ELF-1 (cell line): ENCODE measurements at places on chromosomes 7 and 10.

- no peak for DNase-seq
Observed at GRCh38 chr10:11208243-11208642, 190.6 kb downstream of the CELF2 start.

- DNase-seq = no peak
Observed at GRCh38 chr7:13952921-13953320, 36.5 kb downstream of the ETV1 start.

DNA sequence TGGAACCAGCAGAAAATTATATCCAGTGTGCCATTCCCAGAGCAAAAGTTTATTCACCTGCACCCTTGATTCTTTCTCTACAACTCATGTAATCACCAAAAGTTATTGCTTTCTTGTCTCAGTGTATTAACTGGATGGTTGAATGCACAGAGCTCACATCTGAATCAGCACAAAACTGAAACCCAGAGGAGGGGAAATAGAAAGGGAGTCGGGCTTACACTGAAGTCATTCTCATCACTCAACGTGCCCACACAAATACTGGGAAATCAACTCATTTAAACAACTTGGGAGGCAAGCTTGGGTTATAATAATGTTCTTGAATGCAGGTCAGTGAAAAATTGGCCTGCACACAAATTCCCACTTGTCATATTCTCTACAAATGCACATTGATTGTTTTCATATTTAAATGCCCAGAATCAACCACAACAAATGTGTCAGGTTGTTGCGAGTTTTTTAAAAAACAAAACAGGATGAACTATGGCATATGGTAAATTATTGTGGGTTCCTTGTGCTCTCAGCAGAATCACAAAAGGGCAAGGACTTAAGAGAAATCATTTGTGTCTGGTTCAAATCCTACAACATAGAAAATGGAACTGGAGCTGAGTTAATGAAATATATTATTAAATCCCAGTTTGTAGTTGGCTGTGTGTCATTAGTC is 125.9 kb upstream of the NOBOX start:
- DNase-seq = no peak

GRCh38 chr7:37249240-37249639 is 199.4 kb downstream of the ELMO1 start:
- no peak for DNase-seq

DNA sequence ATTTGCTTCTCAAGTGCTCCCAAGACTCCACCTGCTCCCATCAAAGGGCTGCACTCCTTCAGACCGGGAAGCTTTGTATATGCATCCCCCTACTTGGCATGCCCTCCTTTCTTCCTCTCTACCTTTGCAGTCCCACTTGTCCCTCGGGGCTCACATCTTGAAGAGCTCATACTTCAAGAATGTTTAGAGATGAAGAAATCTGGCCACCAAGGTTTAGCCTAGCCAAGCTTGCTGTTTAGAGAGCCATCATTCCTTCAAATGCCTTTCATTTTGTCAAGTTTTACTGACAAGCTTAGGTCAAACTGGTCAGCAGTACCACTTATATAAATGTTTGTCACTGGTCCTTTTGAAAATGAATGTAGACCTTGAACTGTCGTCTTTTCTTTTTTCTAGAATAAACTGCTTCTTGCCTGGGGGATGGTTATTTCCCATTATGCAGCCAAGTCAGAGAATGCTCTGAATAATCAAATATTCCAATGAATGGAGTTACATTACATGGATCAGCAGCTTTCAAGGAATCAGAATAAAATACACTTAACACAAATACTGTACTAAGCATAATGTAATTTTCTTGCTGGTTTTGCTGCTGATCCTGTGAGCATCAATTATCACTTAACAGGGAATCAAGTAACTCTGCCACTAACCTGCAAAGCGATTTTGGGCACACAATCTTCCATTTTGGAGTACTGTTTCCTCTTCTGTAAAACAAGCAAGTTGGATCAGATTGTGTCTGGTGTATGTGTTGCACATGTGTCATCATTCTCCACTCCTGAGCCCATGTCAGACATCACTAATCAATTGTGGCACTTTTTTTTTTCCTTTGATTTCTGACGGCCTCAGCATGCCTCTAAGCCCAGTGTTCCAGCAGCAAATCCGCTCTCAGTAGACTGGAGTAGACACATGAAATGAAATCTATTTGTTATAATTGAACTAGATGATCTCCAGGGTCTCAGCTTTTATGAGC is 357.9 kb downstream of the PTEN start:
- DNase-seq = no peak

DNA sequence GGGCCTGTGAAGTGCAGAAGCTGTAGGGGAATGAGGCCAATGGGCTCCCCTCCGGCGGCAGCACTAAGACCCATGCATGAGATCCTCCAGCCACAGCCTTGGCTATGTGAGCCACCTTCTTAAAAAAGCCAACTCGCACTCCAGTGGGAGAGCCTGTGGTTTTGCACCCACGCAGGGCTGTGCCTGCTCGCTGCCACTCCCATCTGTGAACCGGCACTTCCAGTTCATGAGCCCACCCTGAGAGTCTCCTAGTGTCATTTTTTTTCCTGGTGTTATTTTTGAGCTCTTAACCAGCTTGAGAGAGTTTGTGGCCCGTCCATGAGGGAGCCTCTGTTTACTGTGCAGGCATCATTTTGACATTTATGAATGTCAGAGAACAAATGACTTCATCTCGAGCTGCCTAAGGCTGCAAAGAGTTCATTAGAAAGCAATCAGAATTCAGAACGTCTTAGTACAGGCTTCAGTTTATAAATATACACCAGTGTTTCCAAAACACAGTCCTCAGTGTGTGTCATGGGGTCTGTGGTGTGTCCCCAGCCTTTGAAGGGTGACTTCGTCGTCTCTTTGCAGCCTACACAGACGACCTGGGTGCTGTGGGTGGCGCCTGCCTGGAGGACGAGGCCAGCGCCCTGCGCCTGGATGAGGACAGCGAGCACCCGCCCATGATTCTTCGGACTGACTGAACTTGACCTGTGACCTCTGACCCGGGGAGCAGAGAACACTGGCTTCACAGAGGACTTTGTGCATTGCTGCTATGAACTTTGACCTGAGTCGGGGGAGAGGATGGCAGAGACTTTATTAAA is 40.4 kb downstream of the WIPI2 start:
- DNase-seq = no peak

DNA sequence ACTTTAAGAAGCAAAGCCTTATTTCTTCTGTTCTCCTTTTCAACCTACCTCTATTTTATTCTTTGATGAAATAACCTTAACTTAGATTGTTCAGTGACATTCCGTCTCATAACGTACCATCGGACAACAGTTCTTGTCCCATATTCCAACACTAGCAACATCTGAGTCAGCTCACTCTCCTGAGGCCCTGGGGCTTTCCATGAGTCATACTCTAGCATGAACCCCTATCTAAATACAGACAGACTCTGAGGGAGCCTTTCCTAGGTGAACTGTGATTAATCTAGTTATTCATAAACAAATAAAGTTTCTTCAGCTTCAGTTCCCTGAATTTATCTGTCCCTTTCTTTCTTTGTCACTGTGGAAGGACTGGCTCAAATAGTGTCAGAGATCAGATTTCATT is 168.7 kb upstream of the LYZL1 start:
- no peak for DNase-seq

GRCh38 chr7:50591480-50592438 is 26.6 kb upstream of the DDC start:
- DNase-seq = peak; percentile 22

DNA sequence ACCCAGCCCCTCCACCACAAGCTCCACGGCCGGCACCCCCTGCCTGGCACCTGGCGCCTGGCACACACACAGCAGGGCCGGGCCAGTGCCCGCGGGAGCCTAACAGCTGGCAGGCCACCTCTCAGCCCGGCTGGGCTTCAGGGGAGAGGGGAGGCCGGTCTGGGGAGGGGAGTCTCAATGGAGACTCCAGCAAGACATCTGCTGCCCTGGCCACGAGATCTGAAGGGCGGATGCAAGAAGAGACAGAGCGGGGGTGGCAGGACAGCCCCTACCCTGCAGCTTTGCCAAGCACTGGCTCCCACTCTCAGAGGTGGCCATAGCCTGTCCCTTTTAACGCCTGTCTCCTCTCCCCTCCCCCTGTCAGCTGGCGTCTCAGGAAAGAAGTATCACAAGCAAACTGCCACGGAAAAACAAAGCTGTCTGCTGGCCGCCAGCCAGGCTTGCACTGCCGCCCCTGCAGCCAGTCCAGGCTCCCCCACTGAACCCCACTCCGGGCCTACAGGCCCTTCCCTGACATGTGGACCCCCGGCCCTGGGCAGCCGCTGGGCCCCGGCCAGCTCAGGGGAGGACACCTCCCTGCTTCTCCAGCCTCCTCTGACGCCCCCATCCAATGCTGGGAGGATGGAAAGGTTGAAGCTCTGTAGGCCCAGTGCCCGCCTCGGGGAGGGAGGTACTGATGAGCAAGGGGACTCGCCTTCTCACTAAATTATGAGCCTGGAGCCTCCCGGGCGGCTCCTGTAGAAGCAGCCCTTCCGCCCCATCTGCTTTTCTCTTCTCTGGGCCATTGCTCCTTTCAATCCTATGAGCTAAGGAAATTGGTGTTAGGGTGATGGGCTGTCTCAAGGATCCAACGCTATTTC is 178.4 kb downstream of the ARHGAP12 start:
- no peak for DNase-seq

DNA sequence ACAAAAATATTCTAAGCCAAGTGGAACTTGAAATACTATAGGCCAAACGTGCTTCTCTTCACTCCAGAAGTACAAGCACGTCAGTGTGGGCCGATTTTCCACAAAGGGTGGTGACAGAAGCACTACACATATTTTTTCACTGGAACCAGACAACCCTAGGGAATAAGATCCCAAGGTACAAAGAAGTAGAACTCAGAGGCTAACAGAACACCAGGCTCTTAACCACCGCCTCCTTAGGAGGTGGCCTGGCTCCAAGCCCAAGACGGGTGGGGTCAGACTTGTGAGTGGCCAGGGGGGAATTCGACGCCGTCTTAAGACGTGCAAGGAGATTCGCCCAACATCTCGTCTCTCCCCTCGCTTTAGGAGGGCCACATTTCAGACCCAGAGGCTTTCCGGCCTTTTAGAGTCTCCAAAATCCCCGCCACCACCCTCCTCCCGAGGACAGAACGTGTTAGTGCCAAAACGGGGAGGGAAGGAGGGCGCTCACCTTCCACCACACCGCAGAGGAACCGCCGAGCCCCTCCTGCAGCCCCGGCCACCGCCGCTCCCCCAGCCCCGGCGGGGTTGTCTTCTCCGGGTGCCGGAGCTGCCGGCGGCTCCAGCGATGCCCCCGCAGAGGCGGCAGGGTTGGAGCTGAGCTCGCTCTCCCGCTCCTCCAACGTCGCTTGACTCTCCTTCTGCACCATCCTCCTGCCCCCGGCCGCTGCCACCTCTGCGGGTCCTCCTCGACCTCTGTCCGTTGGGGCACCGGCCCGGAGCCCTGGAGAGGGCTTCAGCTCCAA is 716 bp downstream of the OGA start:
- peak; percentile 76 for DNase-seq

- no peak for DNase-seq
Observed at GRCh38 chr10:102480396-102480795, 22.1 kb downstream of the ACTR1A start.

- DNase-seq = no peak
Observed at GRCh38 chr10:88417387-88418030, 165.6 kb downstream of the RNLS start.

GRCh38 chr10:49435225-49435624 is 39.3 kb upstream of the DRGX start:
- no peak for DNase-seq

DNA sequence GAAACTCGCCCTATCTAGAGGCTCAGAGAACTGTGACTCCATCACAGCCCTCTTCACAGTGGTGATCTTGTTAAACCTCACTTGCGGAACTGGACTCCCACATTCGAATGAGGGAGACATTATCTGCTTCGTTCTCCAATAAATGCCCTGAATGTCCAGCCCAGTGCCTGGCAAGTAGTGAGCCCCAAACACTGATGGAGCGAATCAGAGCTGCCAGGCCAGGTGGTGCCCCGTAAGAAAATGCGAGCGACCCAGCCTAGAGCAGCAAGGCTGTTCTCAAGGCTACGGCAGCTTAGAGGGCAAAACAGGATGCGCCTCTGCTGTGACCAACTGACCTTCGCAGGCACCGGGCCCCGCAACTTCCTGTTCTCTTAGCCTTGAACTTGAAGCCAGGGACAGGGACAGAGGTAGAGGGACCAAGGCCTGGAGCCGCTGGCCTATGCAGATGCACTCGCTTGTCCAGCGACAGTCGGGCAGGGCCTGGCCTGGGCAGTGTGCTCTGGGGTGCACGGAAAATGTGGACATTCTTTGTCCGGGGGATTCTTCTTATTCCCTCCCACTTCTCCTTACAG is 217.6 kb downstream of the TCERG1L start:
- no peak for DNase-seq

DNA sequence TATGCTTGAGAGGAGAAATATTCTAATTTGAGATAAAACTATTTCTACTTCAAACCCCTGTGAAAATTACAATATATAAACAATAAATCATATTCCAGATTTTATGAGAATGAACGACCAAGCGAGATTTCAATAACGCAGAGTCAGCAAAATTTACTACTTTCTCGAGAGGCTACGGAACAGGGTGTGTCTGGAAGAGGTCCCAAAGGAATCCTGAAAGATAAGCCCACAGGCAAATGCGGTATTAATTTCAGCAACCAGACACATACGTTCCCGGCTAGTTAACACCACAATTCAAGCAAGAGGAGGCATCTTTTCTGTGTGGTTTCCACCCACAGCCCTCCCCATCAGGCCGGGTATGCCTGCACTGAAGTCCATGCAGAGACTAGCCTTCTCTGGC is 26.4 kb downstream of the BEND7 start:
- no peak for DNase-seq

GRCh38 chr7:19114551-19114855 is 2.9 kb downstream of the TWIST1 start:
- DNase-seq = no peak

- DNase-seq = no peak
Observed at GRCh38 chr7:1103009-1103788, 15.3 kb downstream of the GPER1 start.

GRCh38 chr10:5523796-5524574 is 776 bp upstream of the CALML3 start:
- no peak for DNase-seq
